Heart right ventricle (tissue), 16 donors: ENCODE measurements at places on chromosomes 12 and 14. TPM values are rescaled to one million over a fixed set of nuclear protein-coding genes. Genes with fewer than 3 reads are reported as not detected.

GRCh38 chr14:105199093-105199492 is 18.0 kb upstream of the NUDT14 start:
- DNase-seq = peak; percentile 70

MEG3 gene
- 8.9 TPM for total RNA-seq

DNA sequence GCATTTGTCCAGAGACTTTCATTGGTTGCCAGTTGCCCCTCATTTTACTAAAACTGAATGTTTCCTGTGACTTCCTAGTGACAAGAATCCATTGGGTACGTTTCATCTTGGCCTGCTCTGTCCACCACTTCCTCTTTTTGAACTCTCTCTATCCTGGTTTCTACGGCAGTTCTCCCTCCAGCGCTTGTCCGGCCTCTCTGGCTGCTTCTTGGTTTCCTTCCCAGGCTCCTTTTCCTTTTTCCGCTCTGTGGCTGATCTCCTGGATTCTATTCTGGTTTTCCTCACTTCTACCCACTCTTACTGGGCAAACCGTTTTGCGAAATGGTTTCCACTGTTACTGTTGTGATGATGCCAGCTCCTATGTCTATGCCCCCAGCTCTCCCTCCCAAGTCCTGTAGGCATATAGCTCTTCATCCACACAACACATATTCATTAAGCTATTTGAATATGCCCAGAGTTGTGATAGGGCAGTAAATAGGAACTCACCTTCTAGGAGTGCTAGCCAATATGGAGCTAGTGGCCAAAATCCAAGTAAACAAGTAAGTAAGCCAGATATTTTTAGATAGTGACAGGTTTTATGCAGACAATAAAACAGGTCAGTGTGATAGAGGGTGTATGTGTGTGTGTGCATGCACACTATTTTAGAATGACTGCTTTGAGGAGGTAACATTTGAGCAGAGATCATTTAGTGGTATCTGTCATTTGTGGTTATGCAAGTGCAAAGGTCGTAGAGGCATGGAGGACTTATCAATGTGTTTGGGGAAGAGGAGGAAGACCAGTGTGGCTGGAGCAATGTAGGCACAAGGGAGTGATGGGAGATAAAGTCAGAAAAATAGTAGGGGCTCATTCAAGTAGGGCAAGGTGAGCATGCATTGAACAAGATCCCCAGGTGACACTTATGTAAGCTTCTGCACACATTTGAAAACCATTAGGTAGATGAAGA is 27.9 kb upstream of the CTDSP2 start:
- DNase-seq = no peak

GRCh38 chr14:70721542-70721941 is 79.8 kb downstream of the TTC9 start:
- no peak for DNase-seq

SIRT4 gene
- total RNA-seq = 4.5 TPM

TAS2R10 gene
- not detected for total RNA-seq

GRCh38 chr12:46610754-46611153 is 215.0 kb downstream of the SLC38A4 start:
- DNase-seq = no peak

GRCh38 chr12:29625359-29625953 is 128.0 kb upstream of the OVCH1 start:
- no peak for DNase-seq

DNA sequence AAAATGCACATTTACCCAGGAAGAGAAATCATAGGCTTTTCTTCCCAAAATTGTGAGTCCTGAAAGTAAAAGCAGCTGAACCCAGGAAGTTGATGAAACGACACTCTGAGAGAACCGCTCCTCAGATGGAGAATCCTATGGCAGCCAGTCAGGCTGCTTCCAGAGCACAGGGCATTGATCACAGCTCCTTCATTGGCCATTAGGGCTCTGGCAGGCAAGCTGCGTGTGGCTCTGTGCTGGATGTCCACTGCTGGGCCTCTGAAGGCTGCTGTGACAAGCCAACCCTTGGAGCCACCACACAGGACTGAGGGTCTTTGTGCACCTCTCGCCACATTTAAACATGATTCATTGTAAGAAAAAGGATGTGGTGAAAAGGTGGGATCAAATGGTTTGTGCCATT is 89.4 kb downstream of the EXOC5 start:
- no peak for DNase-seq

DNA sequence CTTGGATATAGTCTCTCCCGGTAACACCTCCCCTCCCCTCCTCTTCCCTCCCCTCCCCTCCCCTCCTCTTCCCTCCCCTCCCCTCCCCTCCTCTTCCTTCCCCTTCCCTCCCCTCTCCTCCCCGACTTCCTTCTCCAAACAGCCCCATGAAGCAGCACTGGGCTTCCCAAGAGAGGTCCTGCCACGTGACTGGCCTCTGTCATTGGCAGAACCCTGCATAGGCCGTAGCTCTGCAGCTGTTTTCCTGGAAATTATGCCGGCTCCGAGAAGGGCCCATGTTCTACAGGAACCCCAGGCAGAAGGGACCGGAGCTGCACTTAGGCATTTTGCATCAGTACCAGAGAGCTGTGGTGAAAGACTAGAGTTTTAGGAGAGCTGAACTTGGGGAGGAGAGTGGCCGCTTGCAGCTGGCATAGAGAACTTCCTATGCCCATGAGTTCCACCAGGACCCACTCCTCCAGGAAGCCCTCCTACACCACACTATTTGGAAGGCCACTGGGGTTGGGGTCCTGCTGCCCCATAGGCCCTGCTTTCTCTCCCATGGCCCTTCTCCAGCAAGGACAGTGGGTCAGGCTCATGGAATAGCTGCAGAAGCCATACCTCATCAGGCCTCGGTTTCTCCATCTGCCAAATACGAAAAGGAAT is 5.1 kb upstream of the TNFAIP2 start:
- peak; percentile 75 for DNase-seq

DNA sequence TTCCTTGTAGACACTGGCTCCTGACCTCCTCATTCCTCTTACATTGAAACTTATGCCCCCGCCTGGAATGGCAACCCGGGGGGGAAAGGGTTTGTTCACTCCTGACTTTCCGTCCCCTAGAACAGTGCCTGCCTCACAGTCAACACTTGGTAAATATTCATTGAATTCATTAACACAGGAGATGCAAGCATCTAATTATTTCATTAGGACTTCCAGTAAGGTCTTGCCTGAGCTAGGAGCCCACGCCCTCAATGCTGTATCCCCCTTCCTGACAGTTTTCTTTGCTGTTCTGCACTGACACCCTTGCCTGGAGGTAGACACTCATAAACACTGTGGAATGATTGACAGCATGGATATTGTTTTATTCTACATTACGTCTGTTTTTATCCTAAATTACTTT is 49.3 kb upstream of the CHST11 start:
- no peak for DNase-seq

KRT7 gene
- 2.3 TPM for total RNA-seq

GRCh38 chr12:90062799-90063198 is 354.2 kb upstream of the ATP2B1 start:
- DNase-seq = no peak

- DNase-seq = no peak
These were observed 375.0 kb downstream of the DPF3 start for GRCh38 chr14:72518809-72519377.

- no peak for DNase-seq
These were observed 10.7 kb downstream of the STAC3 start for GRCh38 chr12:57240066-57240921.

- no peak for DNase-seq
These were observed 7.6 kb downstream of the DLK1 start for GRCh38 chr14:100734031-100734990.

- no peak for DNase-seq
These were observed 28.2 kb downstream of the DAD1 start for GRCh38 chr14:22560662-22561365.

OAS2 gene
- 9.7 TPM for total RNA-seq

- no peak for DNase-seq
These were observed 546.6 kb upstream of the TBX3 start for GRCh38 chr12:115230606-115231005.

DNAH10 gene
- total RNA-seq = 0.60 TPM

DNA sequence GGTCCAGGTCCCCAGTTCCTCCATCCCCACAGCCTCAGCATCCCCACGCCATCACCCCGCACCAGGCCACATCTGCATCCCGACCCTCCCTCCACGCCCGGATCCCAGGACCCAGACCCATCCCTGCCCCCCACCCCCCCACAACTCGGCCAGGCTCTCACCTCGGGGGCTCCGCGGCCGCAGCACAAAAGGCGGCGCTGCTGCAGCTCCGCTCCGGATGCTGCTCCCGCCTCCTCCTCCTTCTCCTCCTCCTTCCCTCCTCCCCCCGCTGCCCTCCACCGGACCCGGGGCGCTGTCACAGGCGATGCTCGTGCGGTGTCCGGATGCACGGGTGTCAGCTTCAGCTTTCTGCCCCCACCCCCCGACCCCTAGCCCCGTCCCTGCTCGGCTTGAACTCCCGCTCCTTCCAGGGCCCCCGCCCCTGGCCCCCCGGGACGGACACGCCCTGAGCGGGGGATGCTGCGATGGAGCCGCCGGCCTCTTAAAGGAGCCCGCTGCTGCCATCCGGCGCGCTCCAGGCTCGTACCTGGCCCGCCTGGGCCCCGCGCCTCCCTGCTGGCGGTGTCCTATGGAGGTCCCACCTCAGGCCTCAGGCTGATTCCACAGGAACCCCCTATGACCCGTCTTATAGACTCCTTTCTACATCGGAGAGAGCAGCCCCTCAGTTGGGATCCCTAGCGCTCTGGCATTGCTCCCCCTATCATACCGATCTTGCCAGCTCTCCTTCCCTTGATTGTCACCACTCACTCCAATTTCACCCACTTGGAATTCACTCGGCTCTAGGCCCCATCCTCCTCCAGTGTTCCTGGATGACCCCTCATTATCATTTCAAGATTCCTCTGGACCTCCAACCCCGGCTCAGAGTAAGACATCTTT is at the start of gene MAP3K12:
TSS of gene MAP3K12 (minus strand) at position 193 of the 876 bp plus-strand sequence. CDS start 12,067 bp downstream, outside the sequence.
- peak; percentile 75 for DNase-seq

DNA sequence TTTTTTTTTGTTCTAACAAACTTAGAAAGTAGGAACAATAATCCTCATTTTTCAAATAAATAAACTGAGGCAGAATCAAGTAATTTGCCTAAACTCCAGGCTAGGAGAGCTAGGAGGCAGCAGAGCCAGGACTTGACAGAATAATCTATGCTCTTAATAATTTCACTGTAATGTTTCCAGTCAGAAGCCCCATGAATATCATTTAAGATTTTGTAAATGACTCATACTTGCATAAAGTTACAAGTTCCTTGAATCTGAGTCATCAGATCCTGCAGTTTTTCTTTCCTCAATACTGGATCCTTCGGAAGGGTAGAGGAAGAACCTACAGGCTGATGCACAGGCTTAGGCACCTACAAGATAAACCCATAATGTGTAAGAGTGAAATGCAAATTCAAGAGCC is 29.0 kb downstream of the CAPRIN2 start:
- no peak for DNase-seq

DNA sequence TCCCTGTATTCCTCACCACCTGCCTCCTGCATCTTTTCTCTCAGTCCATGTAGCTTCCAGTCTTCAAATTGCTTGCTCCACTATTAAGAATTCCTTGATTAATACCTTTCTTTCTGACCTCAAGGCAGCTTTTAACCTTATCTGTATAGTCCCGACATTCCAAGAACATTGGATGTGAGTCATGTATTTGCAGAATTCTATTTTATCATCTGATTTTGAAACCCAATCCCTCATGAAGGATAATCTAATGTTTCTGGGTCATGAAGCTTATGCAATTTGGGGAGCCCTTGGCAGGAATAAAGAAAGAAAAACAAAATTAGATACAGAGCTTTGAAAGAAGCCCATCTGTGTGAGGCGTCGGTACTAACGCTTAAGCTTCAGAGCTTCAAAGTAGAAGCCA is 63.4 kb upstream of the CCND2 start:
- no peak for DNase-seq

CFAP54 gene
- 0.15 TPM for total RNA-seq

GRCh38 chr12:95191060-95191696 is 26.1 kb downstream of the FGD6 start:
- no peak for DNase-seq

PTGER2 gene
- 0.16 TPM for total RNA-seq

DNA sequence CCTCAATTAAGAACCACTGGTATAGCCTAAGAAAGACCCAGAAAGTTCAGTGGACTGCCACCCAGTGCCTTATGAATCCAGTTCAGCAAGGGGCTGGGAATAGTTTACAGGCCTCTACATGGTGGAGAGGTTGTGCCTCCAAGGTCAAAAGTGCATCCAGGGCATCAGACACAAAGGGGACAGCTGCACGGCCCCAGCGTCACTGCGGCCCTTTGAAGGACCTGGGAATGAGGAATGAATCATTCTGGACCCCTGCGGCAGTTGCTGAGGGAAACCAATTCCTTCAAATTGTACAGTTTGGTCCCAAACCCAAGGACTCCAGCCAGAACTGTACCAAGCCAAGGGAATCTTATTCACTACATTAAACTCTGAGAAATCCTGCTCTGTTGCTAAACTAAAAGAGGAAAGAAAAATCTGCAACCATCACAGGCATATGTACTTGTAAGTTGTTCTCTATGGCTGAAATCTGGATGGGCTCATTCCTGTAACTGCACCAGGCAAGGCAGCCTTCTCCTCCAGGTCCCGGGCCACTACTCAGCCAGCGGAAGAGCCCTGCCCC is 10.9 kb upstream of the NGB start:
- DNase-seq = no peak

- no peak for DNase-seq
These were observed 1441.4 kb downstream of the AACS start for GRCh38 chr12:126506426-126507182.

DNA sequence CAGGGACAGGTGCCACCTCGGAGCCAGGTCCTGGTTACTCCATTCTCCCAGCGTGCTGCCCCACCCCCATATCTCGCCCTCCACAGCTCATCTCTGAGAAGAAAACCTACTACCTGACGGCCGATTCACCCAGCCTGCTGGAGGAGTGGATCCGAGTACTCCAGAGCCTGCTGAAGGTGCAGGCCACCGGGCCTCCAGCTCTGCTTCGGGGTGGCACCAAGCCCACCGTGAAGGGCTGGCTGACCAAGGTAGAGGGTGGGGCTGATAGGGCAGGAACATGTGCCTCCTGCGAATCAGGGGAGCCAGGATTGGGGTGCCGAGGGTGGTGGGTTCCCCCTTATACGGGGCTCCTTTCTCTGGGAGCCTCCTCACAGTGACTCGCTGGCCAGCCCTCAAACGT is 25.9 kb downstream of the PIGH start:
- no peak for DNase-seq

- no peak for DNase-seq
These were observed 24.7 kb downstream of the TTC7B start for GRCh38 chr14:90791486-90791885.

- DNase-seq = peak; percentile 25
These were observed 165.5 kb upstream of the ATP2B1 start for GRCh38 chr12:89874146-89874545.

MYH6 gene
- 4,624 TPM for total RNA-seq
